ENCODE measurements at places on chromosomes 3 and 15. TPM values are rescaled to one million over a fixed set of nuclear protein-coding genes. Genes with fewer than 3 reads are reported as not detected.

- peaks cover 2% of the 10 kb centered on the region for H3K4me1 ChIP-seq
- DNase-seq: no peak
- H3K27ac ChIP-seq: no peak overlapping the region
- H3K27me3 ChIP-seq: peaks cover 4% of the 10 kb centered on the region
Measured at GRCh38 chr3:141725036-141725435, 13.1 kb upstream of the RNF7 start.

GRCh38 chr3:62566022-62566557 is 192.7 kb upstream of the FEZF2 start:
- no peak for DNase-seq
- H3K36me3 ChIP-seq: no peaks in the 10 kb centered on the region
- no peaks in the 10 kb centered on the region for H3K27me3 ChIP-seq

The RASGRP1 gene
- 7.2 TPM for polyA plus RNA-seq

- peak overlapping the region; percentile 8 for H3K27ac ChIP-seq
- H3K4me1 ChIP-seq: peaks cover 39% of the 10 kb centered on the region
- H3K4me3 ChIP-seq: peak overlapping the region; percentile 5
- H3K27me3 ChIP-seq: no peaks in the 10 kb centered on the region
Measured at GRCh38 chr3:113546414-113546893, 14.1 kb downstream of the SIDT1 start.

DNA sequence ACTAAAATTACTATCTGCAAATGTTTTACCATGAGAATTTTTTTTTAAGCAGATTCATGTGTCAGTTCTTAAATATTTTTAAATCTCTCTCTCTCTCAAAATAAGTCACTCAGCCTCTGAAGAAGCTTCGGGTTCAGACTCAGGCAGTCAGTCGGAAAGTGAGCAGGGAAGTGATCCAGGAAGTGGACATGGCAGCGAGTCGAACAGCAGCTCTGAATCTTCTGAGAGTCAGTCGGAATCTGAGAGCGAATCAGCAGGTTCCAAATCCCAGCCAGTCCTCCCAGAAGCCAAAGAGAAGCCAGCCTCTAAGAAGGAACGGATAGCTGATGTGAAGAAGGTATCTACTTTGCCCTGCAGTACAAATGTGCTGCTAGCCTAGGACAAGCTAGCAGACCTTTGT is 24.1 kb downstream of the CHD2 start:
- H3K27ac ChIP-seq: peak overlapping the region; percentile 34
- no peak overlapping the region for H3K4me3 ChIP-seq
- no peak for DNase-seq
- H3K27me3 ChIP-seq: no peaks in the 10 kb centered on the region
- H3K4me1 ChIP-seq: peaks cover 30% of the 10 kb centered on the region
- no peaks in the 10 kb centered on the region for H3K36me3 ChIP-seq

The SOX2 gene
- polyA plus RNA-seq: not detected

- H3K27ac ChIP-seq: no peak overlapping the region
- H3K4me1 ChIP-seq: no peaks in the 10 kb centered on the region
- DNase-seq: no peak
Measured at GRCh38 chr3:134833453-134834163, 38.5 kb downstream of the EPHB1 start.

DNA sequence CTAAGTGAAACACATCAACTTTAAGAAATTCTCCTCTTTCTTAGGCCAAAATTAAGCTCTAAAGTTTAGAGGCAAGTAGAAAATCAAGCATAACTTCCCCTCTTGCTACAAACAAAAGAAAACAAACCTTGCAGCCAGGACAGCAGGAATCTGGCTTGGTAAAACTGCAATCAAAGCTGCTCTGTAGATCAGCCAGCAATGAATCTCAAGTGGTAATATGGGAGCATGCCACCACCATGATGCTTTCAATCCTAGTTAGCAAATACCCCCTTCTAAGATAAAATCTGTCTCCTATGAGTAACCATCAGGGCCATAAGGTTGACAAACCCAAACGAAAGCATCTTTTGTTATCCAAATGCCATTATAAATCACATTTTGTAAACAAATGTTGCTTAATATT is 208.3 kb upstream of the PLSCR5 start:
- no peaks in the 10 kb centered on the region for H3K4me1 ChIP-seq
- DNase-seq: no peak
- H3K27ac ChIP-seq: no peak overlapping the region
- no peaks in the 10 kb centered on the region for H3K36me3 ChIP-seq

The AGBL1 gene
- polyA plus RNA-seq: not detected

The CCR9 gene
- polyA plus RNA-seq: 2.0 TPM

DNA sequence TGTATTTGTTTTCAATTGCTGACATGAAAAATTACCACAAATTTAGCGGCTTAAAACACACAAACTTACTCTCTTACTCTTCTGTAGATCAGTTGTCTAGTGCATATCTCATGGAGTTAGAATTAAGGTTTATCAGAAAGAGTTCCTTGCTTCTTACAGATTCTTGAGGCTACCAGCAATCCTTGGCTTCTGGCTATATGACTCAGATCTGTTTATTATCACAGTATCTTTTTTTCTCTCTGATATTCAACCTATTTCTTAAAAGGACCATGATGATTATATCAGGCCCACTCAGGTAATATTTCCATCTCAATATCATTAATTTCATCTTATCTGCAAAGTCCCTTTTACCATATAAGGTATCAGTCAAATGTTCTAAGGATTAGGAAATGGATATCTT is 263.5 kb upstream of the BCHE start:
- H3K36me3 ChIP-seq: no peaks in the 10 kb centered on the region
- no peak overlapping the region for H3K4me3 ChIP-seq
- no peaks in the 10 kb centered on the region for H3K4me1 ChIP-seq
- H3K27me3 ChIP-seq: no peaks in the 10 kb centered on the region

GRCh38 chr15:32642667-32643435 is 1.3 kb downstream of the SCG5 start:
- H3K4me1 ChIP-seq: no peaks in the 10 kb centered on the region
- no peaks in the 10 kb centered on the region for H3K36me3 ChIP-seq
- DNase-seq: no peak
- H3K27ac ChIP-seq: no peak overlapping the region
